ENCODE measurements at places on chromosomes 4 and X. TPM values are rescaled to one million over a fixed set of nuclear protein-coding genes. Genes with fewer than 3 reads are reported as not detected.

DNA sequence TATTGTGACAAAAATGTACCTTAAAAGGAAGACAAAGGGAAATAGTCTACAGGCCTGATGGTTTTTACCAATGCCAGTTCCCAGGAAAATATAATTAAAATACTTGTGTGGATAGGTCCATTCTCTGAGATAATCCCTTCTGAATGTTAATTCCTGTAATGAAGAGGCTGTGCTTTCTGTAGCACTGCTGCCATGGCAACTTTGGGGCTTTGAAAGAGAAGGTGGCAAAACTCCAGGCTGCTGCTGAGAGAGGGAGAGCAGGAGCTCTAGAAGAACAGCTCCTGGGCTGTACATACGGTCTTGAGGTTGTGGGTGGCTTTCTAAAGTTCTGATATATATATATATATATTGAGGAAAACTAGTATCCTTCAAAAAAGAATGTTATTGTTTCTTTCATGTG is 125.4 kb downstream of the PDLIM5 start:
- DNase-seq: no peak
- no peak overlapping the region for H3K27ac ChIP-seq
- H3K27me3 ChIP-seq: no peaks in the 10 kb centered on the region
- no peak overlapping the region for H3K4me3 ChIP-seq
- no peaks in the 10 kb centered on the region for H3K36me3 ChIP-seq

DNA sequence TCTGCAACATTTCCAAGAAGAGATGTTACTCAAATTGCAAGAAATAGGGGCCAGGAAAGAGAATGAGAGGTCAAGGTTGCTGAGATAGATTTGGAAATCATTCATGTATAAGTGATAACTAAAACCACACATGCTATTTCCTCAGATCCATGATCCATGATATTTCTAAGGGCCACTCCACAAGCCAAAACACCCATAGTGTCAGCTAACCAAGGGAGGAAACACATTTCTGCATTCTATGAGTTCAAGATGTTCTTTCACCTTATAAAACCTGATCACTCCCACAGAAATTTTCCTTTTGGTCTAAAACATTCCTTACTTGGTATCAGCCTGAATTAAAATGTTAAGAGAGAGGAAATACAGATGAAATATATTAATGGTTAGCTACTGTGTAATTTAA is 47.2 kb downstream of the TBCK start:
- no peak overlapping the region for H3K27ac ChIP-seq
- DNase-seq: no peak
- H3K27me3 ChIP-seq: no peaks in the 10 kb centered on the region
- H3K36me3 ChIP-seq: no peaks in the 10 kb centered on the region

- no peak overlapping the region for H3K4me3 ChIP-seq
- no peak for DNase-seq
- no peaks in the 10 kb centered on the region for H3K36me3 ChIP-seq
- H3K4me1 ChIP-seq: no peaks in the 10 kb centered on the region
- H3K27ac ChIP-seq: no peak overlapping the region
- H3K27me3 ChIP-seq: no peaks in the 10 kb centered on the region
Observed at GRCh38 chr4:176360446-176360845, 40.7 kb downstream of the SPCS3 start.

CTAG2 gene
- total RNA-seq: not detected

ERVMER34-1 gene
- total RNA-seq: 0.05 TPM

GRCh38 chr4:151692821-151693673 is 67.8 kb downstream of the GATB start:
- no peaks in the 10 kb centered on the region for H3K27me3 ChIP-seq
- H3K4me1 ChIP-seq: peaks cover 16% of the 10 kb centered on the region
- no peak for DNase-seq
- H3K4me3 ChIP-seq: no peak overlapping the region
- peaks cover 3% of the 10 kb centered on the region for H3K36me3 ChIP-seq
- peak overlapping the region; percentile 34 for H3K27ac ChIP-seq

FGF5 gene
- total RNA-seq: under 0.01 TPM

GRCh38 chrX:10892621-10893225 is 218.4 kb upstream of the HCCS start:
- DNase-seq: no peak
- no peaks in the 10 kb centered on the region for H3K36me3 ChIP-seq
- H3K4me1 ChIP-seq: no peaks in the 10 kb centered on the region
- H3K4me3 ChIP-seq: no peak overlapping the region
- H3K27me3 ChIP-seq: no peaks in the 10 kb centered on the region

DNA sequence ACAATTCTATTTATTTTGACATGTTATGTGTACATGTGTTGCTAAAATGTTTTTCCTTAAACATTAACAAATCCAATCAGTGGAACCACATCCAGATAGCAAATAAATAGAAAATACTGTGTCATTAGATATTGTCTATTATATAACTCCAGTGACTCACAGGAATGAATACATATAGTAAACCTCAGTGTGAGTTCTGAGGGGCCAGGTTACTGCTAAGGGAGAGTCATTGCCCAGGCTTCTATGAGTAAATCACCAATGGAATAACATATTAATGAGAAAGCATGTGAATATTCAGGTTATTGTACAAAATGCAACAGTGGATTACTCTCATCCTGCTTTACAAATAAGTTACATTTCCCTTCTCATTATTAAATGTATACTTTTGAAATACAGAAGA is 27.2 kb downstream of the TACR3 start:
- no peaks in the 10 kb centered on the region for H3K36me3 ChIP-seq
- H3K27ac ChIP-seq: no peak overlapping the region
- DNase-seq: no peak

DNA sequence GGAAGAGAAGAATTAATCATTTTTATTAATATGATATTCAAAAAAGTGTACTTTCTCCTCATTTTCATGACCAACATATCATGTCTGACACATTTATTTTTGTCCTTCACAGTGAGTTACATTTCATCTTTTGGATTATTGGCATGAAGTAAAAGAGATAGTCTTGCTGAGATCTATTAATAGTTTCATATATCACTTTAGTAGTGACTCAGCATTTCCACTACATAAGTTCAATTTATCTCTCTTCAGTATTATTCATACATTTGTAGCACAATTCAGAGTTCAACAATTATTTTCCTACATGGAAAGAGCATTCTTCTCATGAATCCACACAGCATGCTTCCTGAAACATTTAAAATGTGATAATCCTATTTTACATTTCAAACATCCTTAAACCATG is 1461.1 kb downstream of the TECRL start:
- H3K27me3 ChIP-seq: no peaks in the 10 kb centered on the region
- no peak for DNase-seq
- H3K4me3 ChIP-seq: no peak overlapping the region
- no peaks in the 10 kb centered on the region for H3K36me3 ChIP-seq
- H3K4me1 ChIP-seq: no peaks in the 10 kb centered on the region
- H3K27ac ChIP-seq: no peak overlapping the region

DNA sequence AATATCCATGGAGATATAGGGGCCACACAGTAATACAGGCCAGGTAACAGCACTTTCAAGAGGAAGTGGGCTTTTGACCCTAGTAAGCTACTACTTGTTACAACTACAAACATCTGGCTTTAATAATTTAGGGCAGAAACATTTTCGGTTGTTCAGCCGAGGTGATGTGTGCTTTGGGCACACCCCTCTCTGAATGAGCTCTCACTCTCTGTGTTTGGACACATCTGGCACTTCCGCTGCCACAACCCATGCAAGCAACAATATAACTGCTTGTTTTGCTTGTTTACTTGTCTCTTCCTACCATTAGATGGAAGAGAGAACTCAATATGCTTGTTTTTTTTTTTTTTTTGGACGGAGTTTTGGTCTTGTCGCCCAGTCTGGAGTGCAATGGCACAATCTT is 277.2 kb downstream of the HS3ST1 start:
- H3K27me3 ChIP-seq: no peaks in the 10 kb centered on the region
- peak overlapping the region; percentile 55 for H3K27ac ChIP-seq
- DNase-seq: no peak
- H3K36me3 ChIP-seq: no peaks in the 10 kb centered on the region
- peaks cover 28% of the 10 kb centered on the region for H3K4me1 ChIP-seq
- no peak overlapping the region for H3K4me3 ChIP-seq

- H3K36me3 ChIP-seq: no peaks in the 10 kb centered on the region
- H3K27ac ChIP-seq: no peak overlapping the region
- H3K27me3 ChIP-seq: no peaks in the 10 kb centered on the region
- no peaks in the 10 kb centered on the region for H3K4me1 ChIP-seq
- H3K4me3 ChIP-seq: no peak overlapping the region
Observed at GRCh38 chr4:87679449-87680169, 29.5 kb downstream of the DMP1 start.

- DNase-seq: no peak
- H3K4me3 ChIP-seq: no peak overlapping the region
- H3K27me3 ChIP-seq: no peaks in the 10 kb centered on the region
- no peak overlapping the region for H3K27ac ChIP-seq
Observed at GRCh38 chr4:139896091-139896604, 230.5 kb downstream of the MGST2 start.

DNA sequence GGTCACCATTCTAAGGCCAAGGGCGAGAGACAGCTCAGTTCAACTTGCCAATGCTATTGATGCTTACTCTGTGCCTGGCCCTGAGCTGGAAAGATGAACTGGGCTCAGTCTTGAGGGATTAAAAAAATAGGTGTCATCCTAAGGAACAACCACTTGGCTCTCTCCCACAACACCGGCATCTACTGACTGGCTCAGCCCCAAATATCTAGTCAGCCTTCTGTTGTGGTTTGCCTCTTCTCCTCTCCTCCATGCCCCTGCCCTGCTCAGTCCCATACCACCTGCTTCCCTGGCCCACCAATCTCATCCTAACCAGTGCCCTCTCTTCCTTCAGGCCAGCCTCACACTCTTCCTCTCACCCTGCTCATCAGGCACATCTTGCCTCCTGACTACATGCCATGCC is 29.6 kb downstream of the KDM5C start:
- no peak overlapping the region for H3K4me3 ChIP-seq
- no peak overlapping the region for H3K27ac ChIP-seq
- DNase-seq: no peak
- peaks cover 72% of the 10 kb centered on the region for H3K36me3 ChIP-seq
- no peaks in the 10 kb centered on the region for H3K4me1 ChIP-seq
- H3K27me3 ChIP-seq: no peaks in the 10 kb centered on the region

DNA sequence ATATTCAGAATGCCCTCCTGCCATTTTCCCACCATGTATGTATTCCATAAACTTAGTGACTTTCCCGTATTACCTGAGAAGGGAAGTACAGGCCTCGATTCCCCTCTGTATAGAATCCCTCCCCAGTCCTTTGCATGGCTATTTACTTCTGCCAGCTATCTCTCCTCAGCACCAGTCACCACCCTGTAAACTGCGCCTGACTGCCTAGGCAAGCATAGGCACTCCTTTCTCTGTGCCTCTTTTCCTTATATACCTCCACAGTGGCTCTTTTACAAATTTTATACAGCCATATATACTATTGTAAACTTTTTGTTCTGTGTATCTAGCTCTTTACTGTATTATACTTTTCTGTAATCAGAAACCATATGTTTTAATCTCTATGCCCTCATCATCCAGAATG is 130.9 kb upstream of the TET2 start:
- H3K4me1 ChIP-seq: no peaks in the 10 kb centered on the region
- H3K36me3 ChIP-seq: no peaks in the 10 kb centered on the region
- no peak overlapping the region for H3K4me3 ChIP-seq
- H3K27ac ChIP-seq: no peak overlapping the region
- no peak for DNase-seq

GRCh38 chr4:6235901-6236640 is 33.6 kb upstream of the WFS1 start:
- no peak for DNase-seq
- no peak overlapping the region for H3K27ac ChIP-seq
- H3K36me3 ChIP-seq: no peaks in the 10 kb centered on the region
- no peak overlapping the region for H3K4me3 ChIP-seq
- H3K27me3 ChIP-seq: no peaks in the 10 kb centered on the region
- no peaks in the 10 kb centered on the region for H3K4me1 ChIP-seq

GRCh38 chrX:22037911-22038537 is 5.9 kb downstream of the PHEX start:
- peak overlapping the region; percentile 56 for H3K27ac ChIP-seq
- no peaks in the 10 kb centered on the region for H3K27me3 ChIP-seq
- DNase-seq: peak; percentile 3

DNA sequence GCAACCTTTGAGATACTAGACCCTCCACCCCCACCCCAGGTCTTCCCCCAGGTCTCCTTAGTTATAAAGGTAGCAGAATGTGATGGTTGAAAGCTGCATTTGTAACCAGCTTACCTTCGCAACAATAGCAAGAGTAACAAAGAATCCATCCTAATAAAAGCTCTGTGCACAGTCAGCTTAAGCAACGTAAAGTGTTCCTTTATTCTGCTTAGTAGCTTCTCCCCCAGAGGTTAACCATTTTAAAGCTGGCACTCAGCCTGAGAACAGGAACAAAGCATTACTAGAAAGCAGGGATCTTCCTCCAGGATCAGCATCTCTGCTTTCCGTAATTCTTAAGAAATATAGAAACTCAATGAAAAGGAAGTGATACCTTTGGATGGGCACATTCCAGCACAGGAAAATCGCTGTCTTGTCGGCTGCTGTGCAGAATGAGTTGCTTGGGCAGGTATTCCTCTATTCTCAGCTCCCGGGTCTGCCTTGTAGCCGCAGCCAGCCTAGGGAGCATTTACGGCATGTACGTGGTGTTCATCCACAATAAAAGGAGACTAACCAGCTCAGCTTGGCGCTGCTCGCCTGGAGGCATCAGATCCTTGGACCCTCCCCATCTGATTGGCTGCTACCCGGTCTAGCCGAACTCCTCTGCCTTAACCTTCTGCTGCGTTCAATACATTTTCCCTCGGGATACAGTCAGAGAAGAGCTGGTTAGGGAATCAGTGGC is 113.0 kb upstream of the TLR3 start:
- no peak overlapping the region for H3K4me3 ChIP-seq
- no peaks in the 10 kb centered on the region for H3K27me3 ChIP-seq
- H3K4me1 ChIP-seq: no peaks in the 10 kb centered on the region
- H3K36me3 ChIP-seq: no peaks in the 10 kb centered on the region
- no peak for DNase-seq

DNA sequence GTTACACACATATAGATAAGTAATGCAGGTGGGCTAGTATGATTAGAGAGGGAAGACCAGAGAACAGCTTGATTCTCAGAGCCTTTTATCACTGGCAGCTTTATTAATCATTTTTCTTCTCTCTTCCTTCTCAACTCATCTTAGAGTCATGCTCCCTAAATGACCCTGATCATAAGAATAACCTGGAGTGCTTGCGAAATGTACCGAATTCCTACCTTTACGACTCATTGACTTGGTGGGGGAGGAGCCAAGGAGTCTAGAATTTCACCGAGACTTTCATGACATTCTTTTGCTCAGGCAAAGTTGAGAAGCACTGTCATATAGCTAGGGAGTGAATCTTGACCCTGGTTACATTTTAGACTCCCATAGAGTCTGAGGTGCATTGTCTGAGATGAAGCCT is 298.9 kb upstream of the PUDP start:
- no peaks in the 10 kb centered on the region for H3K4me1 ChIP-seq
- no peaks in the 10 kb centered on the region for H3K27me3 ChIP-seq
- DNase-seq: no peak
- H3K27ac ChIP-seq: no peak overlapping the region
- H3K4me3 ChIP-seq: no peak overlapping the region

GRCh38 chr4:165124488-165124887 is 11.8 kb upstream of the TMEM192 start:
- H3K27ac ChIP-seq: no peak overlapping the region
- H3K36me3 ChIP-seq: no peaks in the 10 kb centered on the region

TMPRSS11A gene
- 0.24 TPM for total RNA-seq

- no peaks in the 10 kb centered on the region for H3K4me1 ChIP-seq
- DNase-seq: no peak
- no peaks in the 10 kb centered on the region for H3K27me3 ChIP-seq
- no peak overlapping the region for H3K27ac ChIP-seq
- H3K36me3 ChIP-seq: no peaks in the 10 kb centered on the region
Observed at GRCh38 chr4:8723222-8723980, 130.8 kb downstream of the CPZ start.

Data from thymus (tissue), 14 donors.